NCI-H2081 treated with DMSO at 0.1 percent for 48 hours (cell line): ENCODE measurements at places on chromosomes 6 and 20.
A peak's percentile ranks its signal among the peaks of the same experiment; 100 is the strongest.

DNA sequence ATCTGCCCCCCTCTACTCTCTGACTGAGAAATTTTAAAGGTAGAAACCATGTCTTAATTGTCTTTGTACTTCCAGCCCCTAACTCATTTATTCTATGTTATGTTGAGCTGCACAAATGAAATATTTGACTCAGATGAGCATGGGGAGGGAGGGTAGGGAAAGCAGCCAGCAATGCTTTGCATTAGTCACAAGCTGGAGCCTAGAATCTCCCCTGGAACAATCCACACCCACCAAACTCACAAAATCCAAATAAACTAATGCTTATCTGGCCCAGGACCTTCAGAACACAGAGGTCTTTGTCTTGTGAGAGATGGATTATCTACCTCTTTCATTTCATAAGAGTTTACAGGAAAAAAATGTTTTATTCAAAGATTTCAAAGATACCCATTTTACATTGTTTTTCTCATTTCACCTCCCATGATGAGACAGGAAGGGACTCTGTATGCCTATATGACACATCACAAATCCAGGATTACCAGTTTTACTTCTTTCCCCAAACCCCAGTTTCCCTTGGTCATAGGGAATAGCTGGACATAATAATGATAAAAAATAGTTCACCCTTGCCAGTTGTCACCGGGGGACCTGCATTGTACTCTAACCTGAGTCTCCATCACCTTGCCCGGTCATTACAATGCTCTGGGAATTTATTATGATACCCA lies 466.9 kb downstream of the KIF16B start:
- DNase-seq, result no peak

DNA sequence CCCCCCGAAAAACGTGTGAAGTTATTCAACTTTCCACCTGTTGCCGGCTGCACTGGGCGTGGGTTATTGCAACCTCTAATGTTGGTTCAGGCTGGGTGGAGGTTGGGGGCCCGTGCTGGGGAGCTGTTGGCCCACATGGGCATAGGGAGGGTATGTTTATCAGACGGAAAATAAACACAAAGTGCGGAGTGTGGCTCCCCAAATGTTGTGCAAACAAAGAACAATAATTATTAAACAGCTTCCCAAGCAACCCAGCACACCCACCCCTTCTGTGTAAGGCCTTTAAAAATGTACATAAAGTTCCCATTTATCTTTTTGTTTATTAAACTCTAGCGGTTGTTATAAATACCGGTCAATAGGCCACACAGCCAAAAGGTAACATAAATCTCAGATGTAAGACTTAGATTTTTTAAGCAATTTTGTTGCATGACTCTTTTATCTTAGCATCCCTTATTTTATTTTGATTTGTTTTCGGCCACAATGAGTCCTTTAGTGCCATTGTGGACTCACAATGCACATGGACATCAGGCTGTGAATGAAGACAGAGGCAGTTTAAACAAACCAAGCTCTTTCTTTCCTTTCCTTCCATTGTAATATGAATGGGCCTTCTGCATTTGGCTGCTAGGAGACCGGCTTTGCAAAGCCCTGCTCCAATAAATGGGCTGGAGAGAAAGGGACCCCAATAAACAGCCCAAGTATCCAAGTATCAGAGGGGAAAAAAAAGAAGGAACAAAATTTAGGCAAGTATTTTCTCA lies 6.9 kb upstream of the DLL1 start:
- DNase-seq, result no peak

DNA sequence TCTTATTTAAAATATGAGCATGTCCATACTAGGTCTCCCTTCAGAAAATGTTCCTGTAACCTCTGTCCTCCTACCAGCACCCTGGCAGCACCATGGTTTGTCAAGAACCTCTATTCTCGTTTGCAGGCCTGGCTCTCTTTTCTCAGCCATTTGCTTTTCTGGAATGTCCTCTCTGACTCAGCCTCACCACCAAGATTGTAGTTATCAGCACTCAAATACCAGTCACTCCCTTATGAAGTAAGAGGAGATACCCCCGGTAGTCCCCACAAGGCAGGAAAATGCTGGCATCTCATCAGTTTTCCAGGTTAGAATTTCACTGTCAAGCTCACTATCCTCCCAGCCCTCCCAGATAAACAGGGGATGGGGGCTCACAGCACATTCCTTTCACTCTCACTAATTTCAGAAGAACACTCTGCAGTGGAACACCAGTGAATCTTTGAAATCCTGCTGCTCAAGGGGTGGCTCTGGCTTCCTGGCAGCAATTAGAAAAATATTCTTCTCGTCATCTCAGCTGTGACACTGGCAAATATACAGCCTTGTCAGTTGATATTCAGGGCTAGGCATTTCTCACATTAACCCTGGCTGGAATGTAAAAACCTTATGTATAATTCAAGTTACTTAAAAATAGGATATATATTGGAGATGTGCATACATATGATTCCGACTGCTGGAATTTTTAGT lies 129.2 kb downstream of the TBX18 start:
- DNase-seq, result no peak

GRCh38 chr6:165969184-165969583 lies 198.5 kb downstream of the TBXT start:
- DNase-seq, result no peak

DNA sequence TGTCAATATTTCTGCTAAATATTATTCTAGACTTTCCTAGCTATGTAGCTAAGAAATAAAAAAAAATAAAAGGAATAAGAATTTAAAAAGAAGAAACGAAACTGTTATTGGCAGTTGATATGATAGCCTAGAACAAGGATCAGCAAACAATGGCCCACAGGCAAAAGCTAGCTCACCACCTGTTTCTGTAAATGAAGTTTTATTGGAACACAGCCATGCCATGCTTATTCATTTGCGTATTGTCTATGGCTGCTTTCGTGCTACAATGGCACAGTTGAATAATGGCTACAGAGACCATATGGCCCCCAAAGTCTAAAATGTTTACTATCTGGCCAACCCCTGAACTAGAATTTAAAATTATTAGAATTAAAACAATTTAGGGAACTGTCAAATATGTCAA lies 952.6 kb upstream of the MAP3K7 start:
- no peak for DNase-seq

DNA sequence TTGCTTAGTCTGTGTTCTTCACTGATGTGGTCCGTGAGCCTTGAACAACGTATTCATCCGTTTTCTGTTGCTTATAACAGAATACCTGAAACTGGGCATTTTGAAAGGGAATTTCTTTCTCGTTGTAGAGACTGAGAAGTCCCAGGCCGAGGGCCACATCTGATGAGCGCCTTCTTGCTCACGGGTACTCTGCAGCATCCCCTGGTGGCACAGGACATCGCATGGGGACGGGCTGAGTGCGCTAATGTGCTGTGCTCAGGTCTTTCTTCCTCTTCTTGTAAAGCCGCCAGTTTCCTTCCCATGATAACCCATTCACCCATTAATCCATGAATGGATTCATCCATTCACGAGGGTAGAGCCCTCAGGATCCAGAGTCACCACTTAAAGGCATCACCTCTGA lies 161.0 kb downstream of the NFATC2 start:
- DNase-seq, result no peak

GRCh38 chr20:52532674-52533073 lies 341.1 kb upstream of the ZFP64 start:
- DNase-seq, result no peak

- DNase-seq, result no peak
Measured at GRCh38 chr6:166236596-166236995, 68.9 kb upstream of the TBXT start.

GRCh38 chr20:52572687-52573086 lies 381.1 kb upstream of the ZFP64 start:
- no peak for DNase-seq

- DNase-seq, result no peak
Measured at GRCh38 chr20:42958367-42959069, 231.2 kb downstream of the PTPRT start.

GRCh38 chr20:52738081-52738480 lies 234.1 kb upstream of the TSHZ2 start:
- DNase-seq, result no peak

DNA sequence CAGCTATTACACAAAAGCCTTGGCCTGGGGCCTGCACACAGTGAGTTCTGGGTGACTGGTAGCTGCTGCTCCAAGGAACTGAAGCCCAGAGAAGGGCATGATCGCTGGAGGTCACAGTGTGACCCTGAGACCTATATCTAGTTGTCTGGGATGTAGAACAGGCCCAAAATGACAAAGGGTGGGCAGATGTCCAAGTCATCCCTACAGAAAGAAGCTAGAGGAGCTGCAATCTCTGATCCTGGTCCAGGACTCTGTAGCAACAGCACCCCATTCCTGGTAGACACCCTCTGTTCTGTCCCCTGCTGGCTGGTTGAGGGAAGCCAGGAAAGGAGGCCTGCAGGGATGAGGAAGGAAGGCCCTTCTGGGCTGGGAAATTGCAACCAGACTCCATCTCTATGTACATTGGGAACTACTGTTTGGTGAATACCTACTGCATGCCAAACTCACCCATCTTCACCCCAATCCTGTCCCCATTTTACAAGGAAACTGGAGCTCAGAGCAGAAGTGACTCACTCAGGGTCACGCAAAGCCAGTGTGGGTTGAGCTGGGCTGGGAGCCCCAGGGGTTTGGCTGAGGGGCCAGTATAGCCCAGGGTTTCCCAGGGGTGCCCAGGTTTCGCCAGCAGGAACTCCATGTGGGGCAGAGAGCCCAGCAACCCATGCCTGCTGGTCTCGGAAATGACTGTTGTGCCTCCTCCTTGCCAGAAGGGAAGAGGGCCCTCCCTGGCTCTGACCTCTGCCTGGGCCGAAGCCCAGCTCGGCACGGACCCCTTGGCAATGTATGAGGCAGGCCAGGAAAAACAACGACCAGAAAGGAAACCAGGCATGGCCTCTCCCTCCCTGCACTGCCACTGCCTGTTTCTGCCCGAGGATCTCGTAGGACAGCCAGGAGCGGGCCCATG lies 44.9 kb upstream of the TLDC2 start:
- DNase-seq, result no peak

- DNase-seq, result no peak
Measured at GRCh38 chr6:116422238-116422637, 38.9 kb upstream of the CALHM6 start.

DNA sequence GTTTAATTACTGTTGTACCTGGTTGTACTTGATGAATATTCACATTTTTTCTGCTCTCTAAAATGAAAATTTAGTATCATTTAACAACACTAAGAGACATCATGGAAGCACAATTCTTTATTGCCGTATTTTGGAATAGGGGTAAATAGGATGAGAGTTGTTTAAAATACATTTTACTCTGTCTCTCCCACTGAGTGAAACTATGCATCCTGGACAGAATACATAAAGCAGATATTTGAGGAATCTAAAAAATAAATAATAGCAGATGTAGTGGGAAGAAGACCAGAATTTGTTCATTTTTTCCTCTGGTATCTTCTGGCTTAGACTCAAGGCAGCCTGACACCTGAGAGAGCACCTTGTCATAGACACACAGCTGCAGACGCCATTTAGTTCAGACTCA lies 119.1 kb upstream of the AHI1 start:
- DNase-seq, result no peak

- no peak for DNase-seq
Measured at GRCh38 chr6:16667509-16667908, 93.8 kb downstream of the ATXN1 start.

GRCh38 chr20:38143238-38143645 lies 21.8 kb downstream of the TGM2 start:
- no peak for DNase-seq

DNA sequence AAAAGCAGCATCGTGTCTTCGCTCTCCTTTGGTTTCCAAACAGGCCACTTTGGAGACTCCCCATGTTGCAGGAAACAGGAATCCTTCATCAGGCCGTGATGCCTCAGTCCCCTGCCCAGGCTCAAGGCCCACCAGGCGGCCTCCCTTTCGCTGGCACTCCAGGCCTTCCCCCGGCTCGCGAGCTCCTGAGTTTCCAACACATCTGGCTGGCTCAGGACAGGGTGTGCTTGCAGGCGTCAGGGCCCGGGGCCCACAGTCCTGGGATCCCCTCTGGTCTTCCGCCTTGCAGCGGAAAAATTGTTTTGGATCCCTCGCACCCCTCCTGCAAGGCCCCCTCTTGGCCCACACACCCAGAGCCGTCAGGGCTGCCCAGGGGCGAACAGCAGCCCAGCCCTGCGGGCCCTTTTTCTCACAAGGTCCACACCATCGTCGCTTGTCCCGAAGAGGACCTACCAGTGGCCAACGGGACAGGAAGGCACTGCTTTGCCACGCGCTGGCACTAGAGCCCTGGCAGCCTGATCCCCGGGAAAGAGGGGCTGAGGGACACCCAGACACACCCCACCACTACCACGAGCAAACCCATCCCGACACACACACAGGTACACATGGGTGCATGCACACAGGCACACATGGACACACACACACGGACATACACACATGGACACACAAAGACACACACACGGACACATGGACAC lies 1930.9 kb upstream of the DEFB115 start:
- DNase-seq, result no peak

- DNase-seq, result no peak
Measured at GRCh38 chr6:130829333-130829910, 2.2 kb downstream of the SMLR1 start.

GRCh38 chr6:111781041-111781708 lies 92.1 kb downstream of the FYN start:
- DNase-seq, result no peak

DNA sequence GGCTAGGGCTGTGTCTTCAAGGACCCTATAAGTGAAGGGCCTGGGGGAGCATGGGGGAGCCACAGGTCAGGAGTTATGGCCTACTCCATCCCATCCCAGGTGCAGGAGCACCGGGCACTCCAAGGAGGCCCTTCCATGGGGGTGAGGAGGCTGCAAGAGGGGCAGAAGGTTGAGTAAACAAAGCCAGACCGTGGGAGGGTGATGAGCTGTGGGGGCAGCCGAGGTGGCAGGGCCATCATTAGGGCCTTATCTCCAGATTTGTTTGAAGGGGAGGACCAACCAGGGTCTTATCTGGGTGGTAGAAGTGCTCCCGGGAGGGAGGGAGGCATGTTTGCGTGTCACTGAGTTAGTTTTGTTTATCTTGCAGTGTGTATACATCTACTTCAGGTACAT lies 2.1 kb upstream of the FAM83C start:
- DNase-seq, result no peak

GRCh38 chr20:14444106-14444505 lies 106.7 kb upstream of the FLRT3 start:
- no peak for DNase-seq

- no peak for DNase-seq
Measured at GRCh38 chr6:129844118-129844891, 16.8 kb downstream of the TMEM244 start.

DNA sequence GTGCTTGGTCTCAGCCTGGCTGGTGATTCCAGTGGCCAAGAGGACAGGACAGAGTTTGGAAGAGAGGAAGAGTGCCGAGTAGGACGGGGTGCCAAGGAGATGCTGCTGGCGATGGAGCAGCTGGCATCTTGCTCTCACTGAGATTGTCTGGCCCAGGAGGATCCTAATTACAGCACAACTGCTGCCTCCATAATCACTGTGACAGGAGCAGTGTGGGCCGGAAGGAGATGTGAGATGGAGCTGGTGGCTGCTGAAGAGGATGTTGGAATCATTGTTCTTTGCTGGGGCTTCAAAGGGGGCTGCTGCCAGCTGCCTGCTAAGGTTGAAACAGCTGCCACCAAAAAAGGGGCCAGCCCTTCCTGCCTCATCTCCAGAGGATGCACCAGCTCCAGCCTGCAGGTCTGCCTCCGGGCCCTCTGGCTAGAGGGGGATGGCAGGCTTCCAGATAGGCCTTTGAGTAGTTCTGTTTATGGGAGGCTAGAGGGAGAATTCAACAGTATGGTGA lies 214.4 kb downstream of the RNF144B start:
- peak; percentile 23 for DNase-seq

GRCh38 chr6:28589234-28589956 lies 63.7 kb downstream of the GPX5 start:
- DNase-seq, result peak; percentile 79
